Esophagus muscularis mucosa (tissue), 4 donors: ENCODE measurements at places on chromosomes 7 and 10.

GRCh38 chr7:150447966-150448788 is 2.3 kb upstream of the GIMAP8 start:
- peaks cover 12% of the 10 kb centered on the region for H3K4me1 ChIP-seq
- H3K4me3 ChIP-seq = no peak overlapping the region
- no peak overlapping the region for H3K27ac ChIP-seq
- H3K27me3 ChIP-seq = no peaks in the 10 kb centered on the region

DNA sequence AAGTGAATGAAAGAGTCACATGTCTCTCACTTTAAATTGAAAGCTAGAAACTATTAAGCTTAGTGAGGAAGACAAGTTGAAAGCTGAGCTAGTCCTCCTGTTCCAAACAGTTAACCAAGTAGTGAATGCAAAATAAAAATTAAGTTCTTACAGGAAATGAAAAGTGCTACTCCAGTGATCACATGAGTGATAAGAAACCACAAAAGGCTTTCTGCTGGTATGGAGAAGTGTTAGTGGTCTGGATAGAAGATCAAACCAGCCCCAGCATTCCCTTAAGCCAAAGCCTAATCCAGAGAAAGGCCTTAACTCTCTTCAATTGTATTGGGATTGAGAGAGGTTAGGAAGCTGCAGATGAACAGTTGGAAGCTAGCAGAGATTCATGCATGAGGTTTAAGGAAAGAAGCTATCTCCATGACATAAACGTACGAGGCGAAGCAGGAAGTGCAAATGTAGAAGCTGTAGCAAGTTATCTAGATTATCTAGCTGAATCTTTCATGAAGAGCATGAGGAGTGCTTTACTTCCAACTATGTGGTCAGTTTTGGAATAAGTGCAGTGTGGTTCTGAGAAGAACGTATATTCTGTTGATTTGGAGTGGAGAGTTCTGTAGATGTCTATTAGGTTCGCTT is 261.6 kb downstream of the MDFIC start:
- H3K4me3 ChIP-seq = no peak overlapping the region
- H3K27me3 ChIP-seq = no peaks in the 10 kb centered on the region
- DNase-seq = no peak

- no peak overlapping the region for H3K4me3 ChIP-seq
- no peaks in the 10 kb centered on the region for H3K27me3 ChIP-seq
- DNase-seq = peak; percentile 17
- no peak overlapping the region for H3K27ac ChIP-seq
- H3K4me1 ChIP-seq = no peaks in the 10 kb centered on the region
- H3K36me3 ChIP-seq = no peaks in the 10 kb centered on the region
Observed at GRCh38 chr7:41033500-41033899, 669.4 kb downstream of the INHBA start.

GRCh38 chr7:38615665-38616064 is 15.5 kb downstream of the AMPH start:
- H3K4me3 ChIP-seq = no peak overlapping the region
- H3K27ac ChIP-seq = no peak overlapping the region
- DNase-seq = no peak
- H3K27me3 ChIP-seq = no peaks in the 10 kb centered on the region

GRCh38 chr7:37970211-37970610 is 49.8 kb downstream of the EPDR1 start:
- H3K4me1 ChIP-seq = no peaks in the 10 kb centered on the region
- no peak for DNase-seq
- H3K36me3 ChIP-seq = no peaks in the 10 kb centered on the region
- no peaks in the 10 kb centered on the region for H3K27me3 ChIP-seq

DNA sequence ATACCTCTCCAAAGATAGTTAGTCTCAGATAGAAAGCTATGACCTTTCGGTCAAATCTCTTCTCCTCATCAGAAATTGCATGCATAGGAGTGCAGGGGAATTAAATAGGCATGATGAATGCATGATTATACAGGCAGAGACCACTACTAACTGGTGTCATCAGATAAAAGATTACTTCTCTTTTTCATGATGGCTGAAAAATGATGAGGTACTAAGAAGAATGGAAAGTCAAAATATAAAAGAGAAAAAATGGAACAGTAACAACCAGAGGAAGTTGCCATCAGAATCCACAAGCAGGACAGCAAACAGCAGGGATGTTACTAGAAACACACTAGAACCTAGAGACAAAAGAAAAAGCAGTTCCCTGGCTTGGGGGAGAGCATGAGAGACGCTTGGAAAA is 31.6 kb downstream of the CTTNBP2 start:
- no peak overlapping the region for H3K27ac ChIP-seq
- no peaks in the 10 kb centered on the region for H3K27me3 ChIP-seq
- no peaks in the 10 kb centered on the region for H3K36me3 ChIP-seq
- no peak for DNase-seq
- H3K4me3 ChIP-seq = no peak overlapping the region

DNA sequence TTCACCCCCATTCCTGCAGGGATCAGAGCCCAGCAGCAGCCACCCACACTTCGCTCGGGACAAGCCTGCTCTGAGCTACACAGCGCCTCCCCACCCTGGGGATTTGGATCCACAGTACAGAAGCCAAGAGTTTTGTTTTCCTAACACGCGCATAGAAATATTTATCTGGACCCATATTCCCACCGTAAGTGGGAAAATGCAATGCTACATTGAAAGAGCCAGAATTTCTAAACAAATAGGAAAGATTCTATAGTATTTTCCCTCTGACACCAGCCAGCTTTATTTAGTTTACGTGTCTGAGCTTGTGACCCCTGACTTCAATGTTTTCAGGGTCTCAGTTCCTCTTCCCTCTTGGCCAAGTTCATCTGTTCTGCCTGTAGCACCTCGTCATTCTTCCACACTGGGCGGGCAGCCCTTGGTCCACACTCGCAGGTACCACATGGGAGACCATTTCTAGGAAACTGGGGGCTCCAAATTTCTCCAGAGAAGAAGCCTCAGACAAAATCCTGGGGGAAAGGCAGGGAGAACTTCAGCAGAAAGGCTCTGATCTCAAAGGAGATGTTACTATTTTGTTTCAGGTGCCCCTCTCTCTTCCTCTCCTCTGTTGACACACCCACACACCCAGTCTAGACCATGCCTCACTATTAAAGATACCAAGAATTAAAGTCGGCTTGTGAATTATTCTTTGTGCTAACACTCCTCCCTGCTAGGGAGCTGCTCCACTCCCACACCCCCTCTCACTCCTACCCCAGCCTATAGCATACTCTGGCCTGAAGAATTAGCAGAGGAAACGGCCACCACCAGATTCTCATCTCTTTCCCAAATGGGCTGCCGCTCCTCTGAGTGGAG is 116.0 kb upstream of the PCGF5 start:
- no peak overlapping the region for H3K4me3 ChIP-seq
- no peak overlapping the region for H3K27ac ChIP-seq
- no peaks in the 10 kb centered on the region for H3K4me1 ChIP-seq
- no peaks in the 10 kb centered on the region for H3K27me3 ChIP-seq

- no peaks in the 10 kb centered on the region for H3K27me3 ChIP-seq
- H3K4me3 ChIP-seq = no peak overlapping the region
- DNase-seq = no peak
- H3K4me1 ChIP-seq = no peaks in the 10 kb centered on the region
- no peaks in the 10 kb centered on the region for H3K36me3 ChIP-seq
Observed at GRCh38 chr7:117485118-117485620, 5.3 kb downstream of the CFTR start.

- DNase-seq = no peak
- no peaks in the 10 kb centered on the region for H3K4me1 ChIP-seq
- H3K27ac ChIP-seq = no peak overlapping the region
- H3K27me3 ChIP-seq = no peaks in the 10 kb centered on the region
Observed at GRCh38 chr7:130024390-130024789, 26.8 kb downstream of the ZC3HC1 start.

DNA sequence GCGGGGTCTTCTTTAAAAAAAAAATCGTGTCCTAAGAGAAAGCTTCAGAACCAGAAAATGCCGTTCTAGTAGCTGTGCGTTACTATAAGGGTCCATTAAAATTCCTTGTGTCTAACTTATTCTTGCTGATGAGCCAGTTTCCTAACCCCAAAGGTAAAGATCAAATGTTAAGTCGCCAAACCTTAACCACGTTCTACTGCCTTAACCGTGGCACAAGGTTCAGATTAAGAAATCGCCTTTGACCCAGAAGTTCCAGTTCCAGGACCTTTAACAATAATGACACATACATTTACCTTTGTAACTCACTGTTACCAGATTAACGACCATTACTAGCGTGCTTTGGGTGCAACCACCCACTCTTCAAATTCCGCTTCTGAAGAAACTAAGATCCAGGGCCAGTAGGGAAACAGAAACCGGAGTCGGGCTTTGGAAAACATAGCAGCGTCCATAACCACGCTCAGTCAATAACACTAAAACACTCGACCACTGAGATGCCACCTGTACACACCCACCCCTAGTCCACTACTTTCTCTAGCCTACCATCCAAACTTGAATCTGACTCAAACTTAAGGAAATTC is 620 bp downstream of the BET1 start:
- H3K27me3 ChIP-seq = no peaks in the 10 kb centered on the region
- H3K27ac ChIP-seq = peak overlapping the region; percentile 88
- peaks cover 10% of the 10 kb centered on the region for H3K4me1 ChIP-seq
- peak overlapping the region; percentile 83 for H3K4me3 ChIP-seq

- no peak for DNase-seq
- no peaks in the 10 kb centered on the region for H3K4me1 ChIP-seq
- H3K27ac ChIP-seq = no peak overlapping the region
- no peaks in the 10 kb centered on the region for H3K36me3 ChIP-seq
- H3K4me3 ChIP-seq = no peak overlapping the region
Observed at GRCh38 chr7:25881317-25882037, 270.5 kb upstream of the NFE2L3 start.

DNA sequence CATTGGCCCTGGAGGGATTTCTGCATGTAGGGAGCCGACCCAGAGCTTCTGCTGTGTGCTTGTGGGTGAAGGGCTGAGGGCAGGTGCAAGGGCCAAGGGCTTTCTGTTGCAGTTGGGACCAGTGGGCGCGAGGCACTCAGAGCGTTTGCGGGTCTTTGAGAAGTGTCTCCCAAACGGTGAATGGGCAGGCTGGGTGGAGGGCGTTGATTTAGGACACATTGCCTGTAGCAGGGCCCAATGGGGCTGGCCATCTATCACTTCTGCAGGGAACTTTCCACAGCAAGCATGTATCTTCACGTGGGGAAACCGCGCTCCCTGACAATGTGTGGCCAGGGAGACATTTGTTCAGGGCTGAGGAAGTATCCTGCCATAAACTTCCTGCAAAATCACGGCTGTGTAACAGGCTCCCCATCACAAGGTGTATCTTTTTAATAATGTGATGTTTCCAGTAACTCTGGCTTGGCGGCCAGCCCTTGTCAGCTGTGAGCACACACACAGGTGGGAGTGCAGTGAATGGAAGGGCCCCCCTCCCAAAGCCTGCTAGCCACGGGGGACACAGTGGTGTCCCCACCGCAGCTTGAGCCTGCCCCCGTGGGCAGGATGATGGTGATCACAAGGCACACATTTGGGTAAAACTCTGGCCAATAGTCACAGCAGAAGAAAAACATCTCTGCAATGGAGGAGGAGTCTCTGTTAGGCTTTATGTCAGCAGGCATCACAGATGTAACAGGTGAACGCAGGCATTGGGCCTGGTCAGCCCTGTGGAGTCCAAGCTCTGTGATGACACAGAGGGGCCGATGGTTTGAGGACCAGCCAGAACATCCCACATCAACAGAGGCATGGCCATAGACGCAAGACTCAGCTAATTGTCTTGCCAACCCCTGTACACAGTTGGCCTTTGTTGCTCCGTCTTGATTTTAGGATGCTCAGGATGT is 84.3 kb downstream of the GLRX3 start:
- H3K27ac ChIP-seq = no peak overlapping the region
- DNase-seq = no peak
- no peaks in the 10 kb centered on the region for H3K36me3 ChIP-seq
- no peaks in the 10 kb centered on the region for H3K4me1 ChIP-seq

GRCh38 chr10:82409671-82410070 is 534.7 kb downstream of the NRG3 start:
- H3K27ac ChIP-seq = no peak overlapping the region
- no peaks in the 10 kb centered on the region for H3K27me3 ChIP-seq
- no peaks in the 10 kb centered on the region for H3K4me1 ChIP-seq
- no peak for DNase-seq

GRCh38 chr7:2087744-2088143 is 145.0 kb downstream of the MAD1L1 start:
- H3K27ac ChIP-seq = no peak overlapping the region
- H3K27me3 ChIP-seq = no peaks in the 10 kb centered on the region
- H3K4me1 ChIP-seq = no peaks in the 10 kb centered on the region

DNA sequence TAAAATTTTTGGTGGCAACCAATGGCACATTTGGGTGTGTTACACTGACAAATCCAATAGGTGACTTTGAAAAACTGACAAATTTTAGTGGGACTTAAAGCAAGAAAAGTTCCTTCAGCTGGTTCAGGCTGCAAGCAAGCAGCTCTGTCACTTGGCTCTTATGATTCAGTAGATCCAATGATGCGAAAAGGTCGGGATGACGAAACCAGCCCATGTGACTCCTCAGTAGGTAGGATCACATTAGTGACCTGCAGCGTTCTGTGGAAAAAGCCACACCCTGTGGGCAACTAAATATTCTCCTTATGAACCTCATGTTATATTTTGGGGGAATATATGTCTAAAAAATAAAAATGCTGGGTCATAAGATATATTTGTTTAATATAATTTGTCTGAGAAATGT is 13.3 kb upstream of the TSGA13 start:
- H3K27ac ChIP-seq = no peak overlapping the region
- no peaks in the 10 kb centered on the region for H3K36me3 ChIP-seq
- no peaks in the 10 kb centered on the region for H3K4me1 ChIP-seq
- no peak overlapping the region for H3K4me3 ChIP-seq
